ENCODE measurements at places on chromosomes 11 and 22.
A peak's percentile ranks its signal among the peaks of the same experiment; 100 is the strongest.

- DNase-seq, result no peak
Observed at GRCh38 chr22:47724751-47725150, 962.3 kb downstream of the TBC1D22A start.

GRCh38 chr22:17284888-17285287 is 65.7 kb upstream of the ADA2 start:
- no peak for DNase-seq

DNA sequence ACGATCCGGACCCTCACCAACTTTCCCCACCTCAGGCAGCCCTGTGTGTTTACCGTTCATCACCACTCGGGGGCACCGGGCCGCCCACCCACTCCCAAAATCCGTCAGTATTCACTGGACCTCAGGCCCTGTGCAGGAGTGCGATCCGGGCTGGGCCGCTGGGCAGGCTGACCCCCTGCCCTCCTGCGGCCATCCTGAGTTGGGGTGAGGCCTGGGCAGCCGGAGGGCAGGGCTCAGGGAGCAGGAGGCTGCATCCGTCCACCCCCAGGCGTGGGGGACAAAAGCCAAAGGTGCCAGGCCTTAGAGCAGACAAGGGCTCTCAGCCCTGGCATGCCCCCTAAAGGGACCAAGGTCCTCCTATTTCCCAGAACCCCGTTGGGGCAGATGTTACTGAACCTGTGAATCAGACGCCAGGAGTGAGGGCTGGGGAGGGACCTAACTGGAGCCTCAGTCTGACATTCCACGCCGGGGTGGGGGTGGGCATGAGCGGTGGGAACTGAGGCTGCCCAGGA is 16.8 kb upstream of the TMEM191C start:
- DNase-seq, result peak; percentile 44

DNA sequence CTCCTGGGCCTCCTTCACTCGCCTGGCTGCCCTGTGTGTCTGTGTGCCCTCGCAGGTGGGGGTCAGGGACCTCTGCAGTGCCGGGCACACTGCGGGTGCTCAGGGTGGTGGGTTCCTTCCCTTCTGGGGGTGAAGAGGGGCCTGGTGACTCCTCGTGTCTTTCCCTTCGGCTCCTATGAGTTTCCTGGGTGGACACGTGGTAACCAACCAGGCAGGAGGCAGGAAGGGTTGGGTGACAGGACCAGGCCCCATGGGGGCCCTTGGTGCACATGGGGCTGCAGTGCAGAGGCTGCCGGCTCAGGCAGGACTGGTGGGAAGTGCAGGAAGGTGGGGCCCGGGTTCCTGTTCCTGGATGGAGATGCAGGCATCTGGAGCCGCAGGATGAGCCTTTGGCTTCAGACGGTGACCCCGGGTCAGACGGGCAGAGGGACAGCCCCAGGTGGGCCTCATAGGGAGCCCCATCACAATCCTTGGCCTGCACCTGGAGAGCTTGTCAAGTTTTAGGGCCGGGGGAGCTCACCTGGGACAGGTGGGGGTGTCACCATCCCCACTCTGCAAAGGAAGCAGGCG is 9.6 kb downstream of the FRMD8 start:
- no peak for DNase-seq

DNA sequence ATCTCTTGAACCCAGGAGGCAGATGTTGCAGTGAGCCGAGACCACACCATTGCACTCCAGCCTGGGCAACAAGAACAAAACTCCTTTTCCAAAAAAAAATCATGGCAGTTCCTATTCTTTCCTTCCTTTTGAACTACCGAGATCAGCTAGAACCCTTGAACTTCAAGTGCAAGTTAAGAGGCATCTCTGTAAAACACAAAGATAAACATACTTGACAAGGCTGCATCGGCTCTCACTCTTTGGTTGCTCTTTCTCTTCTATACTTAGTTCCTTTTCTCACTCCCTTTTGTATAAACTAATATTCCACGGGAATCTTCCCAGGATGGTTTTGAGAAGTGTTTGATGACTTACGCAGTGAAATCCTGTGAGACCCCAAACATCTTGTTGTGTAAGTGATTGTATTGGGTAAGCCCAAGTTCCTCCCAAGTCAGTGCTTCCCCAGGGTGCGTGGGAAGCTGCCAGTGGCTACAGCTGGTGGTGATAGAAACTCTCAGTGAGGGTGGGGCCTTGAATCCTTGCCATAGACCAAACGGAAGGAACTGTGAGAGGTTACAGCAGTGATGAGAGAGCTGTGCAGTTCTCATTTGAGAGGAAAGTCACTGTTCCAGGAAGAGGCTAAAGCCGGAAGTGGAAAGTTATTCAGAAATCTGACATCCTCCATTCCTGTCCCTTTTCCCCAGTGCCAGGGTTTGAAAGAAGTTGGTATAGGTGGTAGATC is 24.1 kb upstream of the CDC42EP2 start:
- no peak for DNase-seq

All from SK-N-SH (cell line).